Activated CD8-positive, alpha-beta T cell treated with anti-CD3 and anti-CD28 coated beads, Interleukin-2, amount 10 ng/mL, durations not matched to agents 7 days and 5 days (primary cell): ENCODE measurements at places on chromosomes 16 and 17. TPM values are rescaled to one million over a fixed set of nuclear protein-coding genes. Genes with fewer than 3 reads are reported as not detected.
A peak's percentile ranks its signal among the peaks of the same experiment; 100 is the strongest.

The AKAP1 gene
- 30.0 TPM for total RNA-seq

The CCDC200 gene
- not detected for total RNA-seq

The KCNG4 gene
- total RNA-seq = not detected

The MT4 gene
- total RNA-seq = not detected

The TMIGD1 gene
- not detected for total RNA-seq

The LGALS9B gene
- 0.47 TPM for total RNA-seq

The ANKFN1 gene
- total RNA-seq = not detected

The MSLN gene
- total RNA-seq = not detected

The CDIP1 gene
- total RNA-seq = 44.0 TPM

The ENPP7 gene
- not detected for total RNA-seq

The CCL3 gene
- total RNA-seq = 4.2 TPM

The CNP gene
- 94.6 TPM for total RNA-seq

The STAT5A gene
- 117 TPM for total RNA-seq

The BIRC5 gene
- 114 TPM for total RNA-seq

The FBXW10B gene
- total RNA-seq = 0.13 TPM

- H3K4me3 ChIP-seq = no peak overlapping the region
- no peaks in the 10 kb centered on the region for H3K27me3 ChIP-seq
- H3K4me1 ChIP-seq = peaks cover 3% of the 10 kb centered on the region
- DNase-seq = no peak
- H3K36me3 ChIP-seq = peaks cover 47% of the 10 kb centered on the region
- no peak overlapping the region for H3K27ac ChIP-seq
These were observed 10.9 kb downstream of the FLII start for GRCh38 chr17:18247613-18248001.

GRCh38 chr16:63653044-63653839 is 1468.6 kb downstream of the CDH11 start:
- H3K36me3 ChIP-seq = no peaks in the 10 kb centered on the region
- H3K27ac ChIP-seq = no peak overlapping the region
- DNase-seq = no peak
- no peaks in the 10 kb centered on the region for H3K4me1 ChIP-seq
- H3K4me3 ChIP-seq = no peak overlapping the region

GRCh38 chr16:89436366-89436765 is 54.0 kb downstream of the ANKRD11 start:
- H3K4me1 ChIP-seq = peaks cover 71% of the 10 kb centered on the region
- no peaks in the 10 kb centered on the region for H3K27me3 ChIP-seq
- H3K27ac ChIP-seq = no peak overlapping the region
- no peak overlapping the region for H3K4me3 ChIP-seq
- peaks cover 26% of the 10 kb centered on the region for H3K36me3 ChIP-seq

- no peak overlapping the region for H3K27ac ChIP-seq
- H3K4me3 ChIP-seq = no peak overlapping the region
- H3K27me3 ChIP-seq = no peaks in the 10 kb centered on the region
- H3K36me3 ChIP-seq = peaks cover 59% of the 10 kb centered on the region
- peaks cover 22% of the 10 kb centered on the region for H3K4me1 ChIP-seq
- DNase-seq = no peak
These were observed 8.6 kb downstream of the GOSR2 start for GRCh38 chr17:46931596-46931995.

GRCh38 chr16:57284209-57284951 is at the start of gene PLLP:
Gene PLLP (minus strand): TSS chr16:57284672. CDS start chr16:57284540, 132 bp downstream.
- H3K4me1 ChIP-seq = peaks cover 18% of the 10 kb centered on the region
- H3K36me3 ChIP-seq = no peaks in the 10 kb centered on the region
- no peak within 1 kb of the TSS for H3K27ac ChIP-seq
- H3K4me3 ChIP-seq = peak within 1 kb of the TSS; percentile 61

- peaks cover 52% of the 10 kb centered on the region for H3K4me1 ChIP-seq
- DNase-seq = peak; percentile 90
- H3K36me3 ChIP-seq = peaks cover 7% of the 10 kb centered on the region
- H3K27ac ChIP-seq = peak overlapping the region; percentile 98
These were observed 1.6 kb upstream of the N4BP1 start for GRCh38 chr16:48611329-48612137.

- H3K4me3 ChIP-seq = no peak overlapping the region
- no peak for DNase-seq
- peaks cover 2% of the 10 kb centered on the region for H3K36me3 ChIP-seq
- H3K27ac ChIP-seq = no peak overlapping the region
- H3K4me1 ChIP-seq = peaks cover 16% of the 10 kb centered on the region
- peaks cover 57% of the 10 kb centered on the region for H3K27me3 ChIP-seq
These were observed 5.9 kb downstream of the BAHCC1 start for GRCh38 chr17:81400996-81401722.

- H3K36me3 ChIP-seq = no peaks in the 10 kb centered on the region
- H3K4me1 ChIP-seq = peaks cover 8% of the 10 kb centered on the region
- H3K27me3 ChIP-seq = peaks cover 54% of the 10 kb centered on the region
- no peak overlapping the region for H3K4me3 ChIP-seq
These were observed 9.1 kb upstream of the CD300E start for GRCh38 chr17:74632617-74633016.

- peak overlapping the region; percentile 60 for H3K4me3 ChIP-seq
- H3K27ac ChIP-seq = peak overlapping the region; percentile 90
- H3K36me3 ChIP-seq = peaks cover 94% of the 10 kb centered on the region
- DNase-seq = no peak
- no peaks in the 10 kb centered on the region for H3K27me3 ChIP-seq
These were observed 8.7 kb downstream of the PPP1R9B start for GRCh38 chr17:50141745-50142110.

GRCh38 chr17:4066210-4066609 is 76.6 kb downstream of the ZZEF1 start:
- H3K4me3 ChIP-seq = no peak overlapping the region
- peaks cover 45% of the 10 kb centered on the region for H3K36me3 ChIP-seq
- DNase-seq = no peak
- H3K27me3 ChIP-seq = no peaks in the 10 kb centered on the region
- no peaks in the 10 kb centered on the region for H3K4me1 ChIP-seq
- H3K27ac ChIP-seq = no peak overlapping the region

DNA sequence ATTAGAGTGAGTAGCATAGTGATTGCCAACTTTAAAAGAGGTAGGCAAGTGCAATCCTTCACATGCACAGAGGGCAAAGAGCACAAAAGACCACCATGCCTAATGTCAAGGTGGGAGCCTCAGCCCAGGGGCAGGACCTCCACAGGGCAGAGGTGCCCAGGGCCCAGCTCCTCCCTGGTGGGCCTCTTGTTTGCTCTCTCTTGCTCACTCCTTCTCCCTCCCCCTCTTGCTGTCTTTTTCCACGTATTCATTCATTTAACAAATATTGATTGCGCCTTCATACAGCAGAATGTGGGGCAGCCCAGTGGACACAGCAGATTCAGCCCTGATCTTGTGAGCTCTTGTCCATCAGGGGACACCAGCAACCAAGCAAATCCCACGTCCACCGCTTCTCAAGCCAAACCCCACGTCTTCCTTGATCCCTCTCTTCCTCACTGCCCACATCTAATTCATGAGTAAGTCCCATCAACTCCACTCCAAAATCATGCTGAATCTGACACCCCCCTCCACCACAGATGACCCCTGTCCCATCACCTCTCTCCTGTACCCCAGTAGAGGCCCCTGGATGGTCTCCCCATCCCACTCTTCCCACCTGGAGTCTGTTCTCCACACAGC is 44.1 kb upstream of the RPL38 start:
- no peak overlapping the region for H3K4me3 ChIP-seq
- no peak overlapping the region for H3K27ac ChIP-seq
- no peaks in the 10 kb centered on the region for H3K27me3 ChIP-seq
- H3K36me3 ChIP-seq = no peaks in the 10 kb centered on the region
- no peak for DNase-seq

DNA sequence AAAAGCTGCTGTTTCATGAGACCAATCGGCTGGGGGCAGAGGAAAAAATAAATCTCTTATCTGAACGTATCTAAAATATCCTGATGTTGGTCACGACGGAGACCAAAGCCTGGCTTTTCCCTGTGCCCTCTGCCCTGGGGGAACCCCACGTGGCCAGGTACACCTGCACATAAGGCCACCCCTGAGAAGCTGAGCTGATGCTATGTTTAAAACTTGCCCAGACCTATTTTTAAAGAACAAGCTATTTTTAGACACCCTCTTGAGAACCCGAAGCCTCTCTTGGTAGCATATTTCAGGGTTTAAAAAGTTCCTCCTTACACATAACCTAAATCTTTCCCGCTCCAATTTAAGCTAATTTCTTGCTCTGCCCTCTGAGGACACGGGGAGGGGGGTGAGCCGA is 210.4 kb downstream of the GSG1L start:
- no peaks in the 10 kb centered on the region for H3K36me3 ChIP-seq
- H3K4me1 ChIP-seq = no peaks in the 10 kb centered on the region
- DNase-seq = no peak
- peaks cover 16% of the 10 kb centered on the region for H3K27me3 ChIP-seq
- no peak overlapping the region for H3K4me3 ChIP-seq
- H3K27ac ChIP-seq = no peak overlapping the region

DNA sequence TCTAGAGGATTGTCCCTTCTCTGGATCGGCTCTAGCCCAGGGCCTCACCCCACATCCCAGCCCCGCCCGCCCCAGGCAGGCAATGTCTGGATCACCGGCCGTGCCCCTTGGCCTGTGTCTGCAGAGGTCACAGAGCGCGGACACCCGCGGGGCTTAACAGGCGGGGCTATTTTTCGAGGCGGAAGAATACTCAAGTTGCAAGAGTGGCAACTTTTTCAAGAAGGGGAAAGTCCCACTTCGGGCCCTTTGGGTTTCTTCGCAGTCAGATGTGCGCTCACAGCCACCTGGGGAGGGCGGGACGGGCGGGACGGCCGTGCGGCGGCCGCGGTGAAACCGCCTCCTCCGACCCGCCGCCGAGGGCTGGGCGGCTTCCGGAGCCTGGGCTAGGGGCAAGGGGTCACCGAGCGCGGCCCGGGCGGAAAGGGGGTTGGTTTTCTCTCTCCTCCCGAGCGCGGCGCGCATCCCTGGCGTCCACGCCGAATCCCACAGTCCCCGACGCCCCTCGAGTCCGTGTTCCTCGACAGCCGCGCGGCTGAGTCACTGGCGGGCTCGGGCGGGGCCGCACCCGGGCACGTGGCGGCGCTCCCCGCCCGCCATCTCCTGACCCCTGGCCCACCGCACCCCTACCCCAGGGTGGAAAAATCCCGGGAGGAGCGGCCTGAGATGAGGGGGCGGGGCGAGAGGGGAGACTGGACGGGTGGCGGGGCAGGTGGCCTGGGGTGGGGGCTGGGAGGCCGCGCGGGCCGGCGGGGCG is 1.2 kb upstream of the PFN1 start:
- DNase-seq = peak; percentile 84
- no peaks in the 10 kb centered on the region for H3K27me3 ChIP-seq
- peaks cover 41% of the 10 kb centered on the region for H3K36me3 ChIP-seq
- H3K4me1 ChIP-seq = peaks cover 34% of the 10 kb centered on the region
- H3K27ac ChIP-seq = peak overlapping the region; percentile 99

GRCh38 chr16:82855471-82855870 is 228.7 kb downstream of the CDH13 start:
- H3K27me3 ChIP-seq = peaks cover 2% of the 10 kb centered on the region
- H3K4me1 ChIP-seq = no peaks in the 10 kb centered on the region
- no peak for DNase-seq
- no peak overlapping the region for H3K27ac ChIP-seq
- no peaks in the 10 kb centered on the region for H3K36me3 ChIP-seq

GRCh38 chr17:13415871-13416416 is 185.8 kb downstream of the HS3ST3A1 start:
- H3K27me3 ChIP-seq = no peaks in the 10 kb centered on the region
- no peak overlapping the region for H3K27ac ChIP-seq
- no peak overlapping the region for H3K4me3 ChIP-seq
- H3K4me1 ChIP-seq = no peaks in the 10 kb centered on the region
- DNase-seq = no peak

DNA sequence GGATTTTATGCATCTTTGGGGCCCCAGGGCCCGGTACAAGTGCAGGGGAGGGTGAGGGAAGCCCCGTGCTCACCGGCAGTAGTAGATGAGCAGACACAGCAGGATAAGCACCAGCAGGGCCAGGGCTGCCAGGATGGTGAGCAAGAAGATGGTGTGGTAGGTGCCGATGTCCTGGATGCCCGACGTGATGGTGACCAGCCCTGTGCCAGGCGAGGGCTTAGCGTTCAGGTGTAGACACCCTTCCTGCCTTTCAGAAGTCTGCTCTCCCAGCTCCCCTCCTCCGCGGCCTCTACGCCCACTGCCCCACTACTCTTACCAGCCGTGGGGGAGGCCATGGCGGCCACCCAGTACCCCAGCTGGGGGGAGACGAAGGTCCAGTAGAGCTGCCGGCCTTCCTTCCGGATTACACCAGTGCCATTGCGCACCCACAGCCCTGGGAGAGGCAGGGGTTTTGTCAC is 8.0 kb downstream of the FAM171A2 start:
- peaks cover 1% of the 10 kb centered on the region for H3K4me1 ChIP-seq
- H3K36me3 ChIP-seq = peaks cover 11% of the 10 kb centered on the region
- H3K4me3 ChIP-seq = no peak overlapping the region
- peaks cover 9% of the 10 kb centered on the region for H3K27me3 ChIP-seq
- no peak for DNase-seq
- no peak overlapping the region for H3K27ac ChIP-seq

DNA sequence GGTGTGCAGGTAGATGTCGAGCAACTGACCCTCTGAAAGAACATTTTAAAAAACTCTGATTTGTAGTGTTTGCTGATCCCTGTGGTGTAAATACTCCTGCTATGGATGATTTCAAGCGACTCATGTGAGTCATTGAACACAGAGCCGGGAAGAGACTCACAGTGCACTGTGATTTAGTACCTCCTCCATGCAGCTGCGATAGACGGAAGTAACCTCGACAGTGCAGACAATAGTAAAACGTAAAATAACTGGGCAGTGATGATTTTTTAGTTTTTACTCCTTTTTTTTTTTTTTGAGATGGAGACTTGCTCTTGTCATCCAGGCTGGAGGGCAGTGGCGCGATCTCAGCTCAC is 8.7 kb downstream of the TBX21 start:
- peaks cover 44% of the 10 kb centered on the region for H3K36me3 ChIP-seq
- no peaks in the 10 kb centered on the region for H3K27me3 ChIP-seq
- peak overlapping the region; percentile 44 for H3K27ac ChIP-seq
- H3K4me1 ChIP-seq = peaks cover 69% of the 10 kb centered on the region
- DNase-seq = no peak
- H3K4me3 ChIP-seq = no peak overlapping the region

GRCh38 chr16:59886021-59886420 is 1151.9 kb upstream of the GOT2 start:
- DNase-seq = no peak
- no peaks in the 10 kb centered on the region for H3K36me3 ChIP-seq
- H3K27me3 ChIP-seq = no peaks in the 10 kb centered on the region
- H3K4me3 ChIP-seq = no peak overlapping the region
- no peak overlapping the region for H3K27ac ChIP-seq

- H3K27ac ChIP-seq = no peak overlapping the region
- peaks cover 2% of the 10 kb centered on the region for H3K36me3 ChIP-seq
- peaks cover 6% of the 10 kb centered on the region for H3K27me3 ChIP-seq
- DNase-seq = no peak
- H3K4me1 ChIP-seq = no peaks in the 10 kb centered on the region
- no peak overlapping the region for H3K4me3 ChIP-seq
These were observed 33.2 kb upstream of the TEX2 start for GRCh38 chr17:64296246-64296645.

DNA sequence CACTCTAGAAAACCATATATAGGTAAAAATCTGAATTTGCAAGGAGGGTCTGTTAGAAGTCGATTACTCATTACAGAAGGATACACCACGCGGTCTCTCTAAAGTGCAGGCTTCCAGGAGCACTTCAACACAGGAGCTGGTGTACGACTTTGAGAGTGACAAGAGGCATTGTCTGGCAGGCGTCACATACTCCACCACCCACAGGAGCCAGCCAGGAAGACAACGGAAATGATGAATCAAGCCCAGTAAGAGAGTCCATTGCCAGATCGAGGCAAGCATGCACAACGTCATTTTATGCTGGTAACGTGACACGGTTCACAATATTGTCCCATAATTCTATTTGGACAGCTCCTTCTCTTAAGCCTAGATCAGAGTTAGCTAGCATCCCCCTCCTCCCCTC is 15.0 kb upstream of the CACNG4 start:
- H3K27ac ChIP-seq = no peak overlapping the region
- no peak overlapping the region for H3K4me3 ChIP-seq
- DNase-seq = no peak
- H3K36me3 ChIP-seq = no peaks in the 10 kb centered on the region
